Activated CD8-positive, alpha-beta memory T cell treated with anti-CD3 and anti-CD28 coated beads for 4 hours (primary cell): ENCODE measurements at places on chromosomes 2 and 18.

GRCh38 chr2:136118819-136119716 lies 1.1 kb upstream of the CXCR4 start:
- DNase-seq, result peak; percentile 66

DNA sequence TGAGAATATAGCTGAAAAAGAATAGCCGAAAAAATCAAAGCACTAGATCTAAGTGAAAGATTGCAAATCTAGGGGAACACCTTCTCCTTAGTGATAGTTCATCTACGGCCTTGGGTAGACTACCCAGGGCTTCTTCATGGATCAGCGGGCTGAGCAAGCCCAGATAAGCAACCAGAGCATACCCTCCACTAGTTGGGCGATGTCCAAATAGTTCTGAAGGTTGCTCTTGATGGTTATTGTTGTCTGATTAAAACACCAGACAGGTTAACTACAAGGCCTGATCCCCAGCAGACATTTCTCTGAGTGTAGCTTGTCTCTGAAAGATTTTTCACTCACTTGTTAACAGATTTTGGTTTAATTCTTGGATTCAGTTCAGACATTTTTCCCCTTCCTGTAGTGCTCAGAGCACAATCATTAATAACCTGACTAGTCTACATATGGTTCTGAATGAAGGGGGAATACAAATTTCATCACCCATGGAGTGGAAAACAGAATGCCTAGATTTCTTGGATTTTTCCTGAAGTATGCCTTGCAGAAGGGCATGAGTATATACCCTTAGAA lies 99.6 kb downstream of the BABAM2 start:
- no peak for DNase-seq

GRCh38 chr2:226874749-226875148 lies 38.9 kb downstream of the RHBDD1 start:
- DNase-seq, result no peak

DNA sequence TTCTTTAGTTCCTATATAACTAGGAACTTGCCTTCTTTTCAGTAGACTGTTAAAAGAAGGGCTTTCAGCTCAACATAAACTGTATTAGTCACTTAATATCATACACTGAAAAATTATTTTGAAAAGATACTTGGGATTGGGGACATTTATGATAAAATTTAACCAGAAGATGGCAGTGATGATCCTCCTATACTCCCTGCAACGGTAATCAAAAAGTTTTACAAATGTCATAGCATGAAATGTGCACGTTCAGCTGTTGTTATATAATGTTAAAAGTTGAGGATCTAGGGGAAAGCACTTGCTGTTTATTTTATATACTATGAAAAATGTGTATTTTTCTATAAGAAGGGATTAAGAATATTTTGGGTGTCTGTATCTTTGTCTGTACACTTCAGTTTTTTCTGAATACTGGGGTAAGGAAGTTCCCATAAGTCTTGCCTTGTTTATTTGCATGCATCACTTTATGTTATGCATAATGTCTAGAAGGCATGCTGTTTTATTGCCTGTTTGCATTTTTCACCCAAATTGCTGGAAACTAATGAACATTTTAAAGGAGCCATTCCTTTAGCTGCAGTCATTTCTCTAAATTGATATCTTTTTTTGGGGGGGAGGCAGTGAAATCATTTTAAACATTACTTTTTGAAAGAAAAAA lies 19.0 kb downstream of the DYNC1I2 start:
- DNase-seq, result no peak

DNA sequence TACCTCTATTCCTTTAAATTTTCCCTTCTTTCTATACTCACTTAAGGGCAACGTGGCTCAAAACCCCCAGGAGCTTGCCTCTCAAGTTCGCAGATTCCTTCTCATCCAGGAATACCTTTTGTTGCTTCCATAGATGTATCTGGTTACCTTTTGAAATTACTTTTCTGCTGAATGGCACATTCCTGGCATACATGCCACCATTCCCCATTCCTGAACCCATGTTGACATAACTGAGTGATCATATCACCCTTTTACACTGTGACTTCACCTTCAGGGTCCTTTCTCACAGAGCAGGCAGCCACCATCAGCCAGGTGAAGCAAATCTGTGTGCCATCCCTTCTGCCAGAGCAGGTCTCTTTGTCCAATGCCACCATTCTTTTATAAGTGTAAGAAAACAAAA lies 615.8 kb downstream of the ARHGAP15 start:
- no peak for DNase-seq
